ENCODE measurements at places on chromosomes 12 and 14.
A peak's percentile ranks its signal among the peaks of the same experiment; 100 is the strongest.

DNA sequence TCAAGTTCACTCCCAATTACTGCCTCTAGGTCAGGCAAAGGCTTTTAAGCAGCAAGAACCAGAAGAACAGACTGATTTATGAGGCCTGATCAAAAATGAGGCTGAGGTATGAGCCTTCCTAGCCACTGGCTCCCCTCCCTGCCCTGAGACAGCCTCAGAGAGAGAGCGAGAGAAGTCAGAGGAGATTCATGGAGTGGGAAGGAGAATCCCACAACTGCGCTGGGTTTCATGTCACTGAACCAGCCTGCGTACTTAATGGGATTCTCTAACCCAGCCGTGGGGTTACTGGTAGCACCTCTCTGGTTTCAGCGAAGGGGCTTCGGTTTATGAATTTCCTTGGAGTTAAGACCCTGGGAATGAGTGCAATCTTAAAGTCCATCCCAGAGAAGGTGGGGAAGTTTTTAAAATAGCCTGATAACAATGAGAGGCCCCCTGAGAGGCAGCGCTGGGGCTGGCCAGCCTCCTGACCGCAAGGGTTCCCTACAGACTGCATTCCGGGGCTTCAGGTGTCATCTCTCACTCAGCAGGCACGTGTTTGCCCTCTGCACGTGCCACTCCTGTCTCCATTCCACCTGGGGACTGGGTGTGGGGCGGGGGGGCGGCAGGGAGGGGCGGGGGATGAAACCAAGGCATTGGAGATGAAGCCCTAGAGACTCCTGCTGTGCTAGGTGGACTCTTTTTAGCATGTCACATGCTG, 6.1 kb upstream of the GPRC5A start:
- no peak for DNase-seq

GRCh38 chr14:56900726-56901125, 90.4 kb upstream of the OTX2 start:
- DNase-seq: no peak

DNA sequence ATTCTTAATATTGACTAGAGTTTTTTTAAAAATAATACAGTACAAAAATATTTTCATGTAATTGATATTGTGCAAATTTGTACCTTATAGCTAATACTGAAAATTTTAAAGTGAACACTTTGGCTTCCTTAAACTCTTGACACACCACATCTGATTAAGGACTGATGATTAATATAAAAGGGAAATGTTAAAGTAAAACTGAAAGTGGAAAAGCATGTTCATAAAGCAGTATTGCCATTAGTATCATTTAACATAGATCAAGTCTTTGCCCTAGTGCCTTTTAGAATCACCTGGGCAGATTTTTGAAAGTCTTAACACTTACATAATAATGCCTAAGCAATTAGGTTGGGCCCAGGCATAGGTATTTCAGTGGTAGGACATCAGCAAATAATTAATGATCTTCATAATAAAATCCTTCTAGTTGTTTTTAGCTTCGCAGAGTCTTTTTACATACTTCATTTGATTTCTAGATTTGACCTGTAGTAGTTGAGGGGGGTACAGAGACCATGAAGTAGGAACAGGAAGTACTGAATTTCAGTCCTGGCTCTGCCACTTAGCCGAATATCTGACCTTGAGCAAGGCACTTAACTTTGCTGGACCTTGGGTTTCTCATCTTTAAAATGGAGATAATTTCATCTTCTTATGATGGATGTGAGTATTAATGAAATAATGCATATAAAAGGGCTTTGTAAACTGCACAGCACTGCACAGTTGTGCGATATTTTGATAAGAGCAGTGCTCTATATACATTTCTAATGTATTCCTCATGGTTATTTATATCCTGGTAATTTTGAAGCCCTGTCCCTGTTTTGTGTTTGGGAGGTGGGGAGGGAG, 43.7 kb downstream of the MARK3 start:
- DNase-seq: no peak

DNA sequence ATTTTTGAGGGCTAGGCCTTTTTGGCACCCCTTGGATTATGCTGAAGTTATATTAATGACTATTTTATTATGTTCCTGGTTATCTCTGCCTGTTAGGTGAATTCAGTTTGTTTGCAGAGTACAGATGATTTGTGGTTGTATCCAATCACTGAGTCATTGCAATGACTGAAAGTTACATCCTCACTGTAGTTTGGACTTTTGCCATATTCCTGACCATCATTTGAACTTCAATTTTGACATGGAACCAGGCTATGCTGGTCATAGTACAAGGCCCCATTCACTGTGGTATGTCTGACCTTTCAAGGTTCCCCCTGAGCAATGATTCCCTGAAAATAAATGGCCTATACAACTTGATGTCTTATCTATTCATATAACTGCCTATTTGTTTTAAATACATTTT, 621.0 kb downstream of the CCER1 start:
- peak; percentile 4 for DNase-seq

GRCh38 chr14:57502586-57503254, 9.1 kb upstream of the CCDC198 start:
- no peak for DNase-seq

DNA sequence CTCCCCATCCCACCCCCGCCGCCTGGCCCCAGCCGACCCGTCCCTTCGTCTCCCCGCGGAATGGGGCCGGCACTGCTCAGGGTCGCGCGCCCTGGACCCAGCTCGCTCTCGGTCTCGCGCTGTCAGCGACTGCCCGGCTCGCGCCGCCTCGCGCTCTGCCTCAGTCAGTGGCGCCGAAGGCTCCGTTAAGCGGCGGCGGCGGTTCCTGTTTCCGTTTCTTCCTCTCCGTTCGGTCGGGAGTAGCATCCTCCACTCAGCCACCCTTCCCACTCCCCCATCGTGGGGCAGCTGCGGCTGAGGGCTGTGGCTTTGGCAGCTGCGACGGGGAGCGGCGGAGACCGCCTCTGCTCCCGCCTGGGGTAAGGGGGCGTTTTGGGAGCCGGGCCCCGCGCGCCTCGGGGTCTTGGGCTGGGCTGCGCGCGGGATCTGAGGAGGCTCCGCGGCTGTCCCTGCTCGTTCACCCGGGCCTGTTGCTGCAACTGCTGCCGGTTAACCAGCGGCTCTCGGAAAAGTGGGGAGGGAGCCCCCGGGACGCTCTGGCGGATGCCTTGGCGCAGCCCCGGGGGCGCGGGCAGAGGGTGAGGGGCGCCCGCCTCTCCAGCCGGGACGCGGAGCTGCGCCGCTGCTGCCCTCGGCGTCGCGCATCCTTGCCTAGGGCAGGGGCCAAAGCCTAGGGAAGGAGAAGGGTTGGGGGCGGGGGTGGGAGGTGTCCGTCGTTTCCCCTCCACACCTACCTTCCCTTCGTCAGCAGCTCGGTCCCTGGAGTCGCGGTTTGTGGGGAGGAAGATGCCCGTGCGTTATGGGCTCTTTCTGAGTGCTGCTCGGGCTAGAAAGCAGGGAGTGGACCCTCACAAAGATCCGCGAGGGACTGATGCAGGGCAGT, 567 bp downstream of the FUT8 start:
- peak; percentile 74 for DNase-seq

DNA sequence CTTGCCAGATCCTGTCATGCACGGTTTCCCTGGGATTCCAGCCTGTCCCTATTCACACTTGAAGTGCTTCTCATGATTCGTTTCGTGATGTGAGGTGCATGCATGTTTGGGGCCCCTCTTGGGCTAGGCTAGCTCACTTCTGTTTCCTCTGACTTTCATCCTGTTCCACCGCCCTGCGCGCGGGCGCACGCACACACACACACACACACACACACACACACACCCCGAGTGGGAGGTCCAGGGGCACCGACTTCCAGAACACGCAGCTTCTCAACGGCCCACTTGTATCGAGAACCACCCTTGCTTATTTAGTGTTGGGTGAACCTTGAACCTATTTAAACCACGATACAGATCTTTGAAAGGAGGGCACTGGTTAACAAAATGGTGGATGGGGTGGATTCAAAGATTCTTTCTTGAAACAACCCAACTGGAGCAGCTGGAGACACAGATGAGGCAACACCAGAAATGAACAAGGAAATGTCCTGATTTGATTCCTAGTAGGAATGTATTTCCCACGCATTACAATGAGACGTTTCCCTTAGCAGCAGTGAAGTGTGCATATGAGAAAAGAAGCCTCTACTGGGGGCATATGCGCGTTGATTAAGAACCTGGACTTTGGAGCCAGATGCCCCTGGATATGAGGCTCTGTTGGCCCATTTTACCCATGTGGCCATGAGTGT, 16.3 kb downstream of the ELK3 start:
- no peak for DNase-seq

DNA sequence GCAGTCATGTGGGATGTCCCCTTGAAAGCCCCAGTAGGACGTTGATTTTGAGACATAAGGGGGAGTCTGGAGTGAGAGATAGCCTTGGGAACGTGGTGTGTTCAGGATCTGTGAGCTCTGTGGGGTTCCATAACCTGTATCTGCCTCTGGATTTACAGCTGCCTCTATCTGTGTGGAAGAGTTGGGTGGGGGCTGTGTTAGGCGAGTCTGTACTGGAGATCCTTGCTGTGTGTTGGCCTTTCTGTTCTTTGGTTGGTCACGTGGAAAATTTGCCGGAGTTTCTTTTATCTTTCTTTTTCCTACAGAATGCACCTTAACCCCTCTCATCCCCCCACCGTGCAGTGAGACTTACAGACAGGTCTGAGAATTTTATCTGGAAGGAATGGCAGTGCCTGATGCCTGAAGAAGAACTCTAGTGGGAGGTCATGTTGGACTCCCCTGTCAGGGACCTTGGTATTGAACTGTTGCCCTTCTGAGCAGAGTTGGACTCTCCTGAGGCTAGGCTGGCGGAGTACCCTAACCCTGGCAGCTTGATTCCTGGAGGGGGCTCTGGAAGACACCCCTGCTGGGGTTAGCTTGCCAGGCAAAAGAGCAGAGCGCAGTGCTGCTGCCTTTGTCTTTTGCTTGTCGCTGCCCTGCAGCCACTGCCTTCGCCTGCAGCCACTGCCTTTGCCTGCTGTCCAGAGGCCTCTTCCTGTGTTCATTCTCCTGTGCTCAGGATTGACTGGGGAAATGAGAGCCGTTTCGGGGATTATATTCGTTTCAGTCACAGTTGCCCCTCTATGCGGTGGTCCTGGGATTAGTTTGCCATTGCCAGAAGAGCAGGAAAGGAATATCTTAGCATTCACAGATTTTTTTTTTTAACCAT, 34.1 kb downstream of the ZNF664 start:
- DNase-seq: no peak

GRCh38 chr12:27542628-27543027, 18.6 kb downstream of the PPFIBP1 start:
- DNase-seq: no peak

DNA sequence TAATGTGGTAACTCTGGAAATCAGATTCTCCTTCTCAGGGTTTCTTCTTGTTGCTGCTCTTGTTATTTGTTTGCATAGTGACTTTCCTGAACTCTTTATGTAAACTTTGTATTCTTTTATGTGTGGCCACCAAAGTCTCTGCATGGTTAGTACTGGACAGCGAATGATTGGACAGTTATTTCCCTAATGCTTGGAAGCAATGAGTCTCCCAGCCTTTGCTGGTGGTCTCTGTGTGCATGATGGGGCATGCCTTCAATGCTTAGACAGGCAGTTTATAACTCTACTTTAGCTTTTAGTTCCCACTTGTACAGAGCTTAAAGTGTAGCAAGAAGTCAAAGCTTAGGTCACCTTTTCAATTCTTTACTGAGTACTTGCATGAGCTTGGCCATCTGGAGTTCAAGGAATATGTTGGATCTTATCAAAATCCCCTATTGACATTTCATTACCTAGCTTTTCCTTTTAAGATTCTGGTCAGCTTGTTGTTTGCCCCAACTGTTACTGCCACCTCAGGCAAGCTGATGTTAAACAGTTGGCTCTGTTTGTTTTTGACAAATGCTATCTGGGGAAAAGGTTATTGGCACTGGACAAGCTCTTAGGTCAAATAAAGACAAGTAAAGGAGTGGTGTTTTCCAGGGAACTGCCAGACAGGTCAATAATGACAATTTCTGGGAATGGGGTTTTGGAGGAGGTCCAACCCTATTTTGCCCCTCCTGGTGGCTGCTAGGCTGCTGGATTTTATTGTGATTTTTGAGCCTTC, 12.3 kb downstream of the CCDC91 start:
- no peak for DNase-seq

DNA sequence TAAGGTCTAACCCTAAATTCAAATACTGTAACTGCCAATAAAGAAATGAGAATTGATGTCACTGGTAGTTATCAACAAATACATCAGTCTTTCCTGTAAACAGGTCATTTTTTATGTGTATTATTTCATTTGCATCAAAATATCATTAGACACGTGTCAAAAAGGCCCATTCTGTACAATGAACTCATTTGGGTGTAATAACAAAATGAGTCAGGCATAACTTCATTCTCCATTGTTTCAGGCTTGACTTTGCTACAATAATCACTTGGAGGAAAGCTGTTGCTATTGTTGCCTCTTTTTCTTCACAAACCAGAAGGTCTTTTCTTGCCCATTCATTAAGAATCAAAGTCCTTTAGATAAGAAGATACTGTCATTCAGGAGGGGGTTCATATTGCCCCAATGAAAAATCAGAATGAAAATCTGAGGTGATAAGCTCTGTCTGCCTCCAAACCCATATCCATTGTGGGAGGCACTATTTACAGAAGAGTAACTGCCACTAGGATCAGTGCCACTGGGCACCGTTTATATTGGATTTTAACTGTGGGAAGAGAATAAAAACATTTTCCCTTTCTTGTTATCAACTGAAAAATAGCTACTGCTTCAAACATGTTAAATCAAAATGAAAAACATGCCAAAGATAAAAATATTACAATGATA, 10.1 kb downstream of the ENTPD5 start:
- no peak for DNase-seq

GRCh38 chr12:100266585-100266834, 369 bp downstream of the DEPDC4 start:
- DNase-seq: peak; percentile 84

DNA sequence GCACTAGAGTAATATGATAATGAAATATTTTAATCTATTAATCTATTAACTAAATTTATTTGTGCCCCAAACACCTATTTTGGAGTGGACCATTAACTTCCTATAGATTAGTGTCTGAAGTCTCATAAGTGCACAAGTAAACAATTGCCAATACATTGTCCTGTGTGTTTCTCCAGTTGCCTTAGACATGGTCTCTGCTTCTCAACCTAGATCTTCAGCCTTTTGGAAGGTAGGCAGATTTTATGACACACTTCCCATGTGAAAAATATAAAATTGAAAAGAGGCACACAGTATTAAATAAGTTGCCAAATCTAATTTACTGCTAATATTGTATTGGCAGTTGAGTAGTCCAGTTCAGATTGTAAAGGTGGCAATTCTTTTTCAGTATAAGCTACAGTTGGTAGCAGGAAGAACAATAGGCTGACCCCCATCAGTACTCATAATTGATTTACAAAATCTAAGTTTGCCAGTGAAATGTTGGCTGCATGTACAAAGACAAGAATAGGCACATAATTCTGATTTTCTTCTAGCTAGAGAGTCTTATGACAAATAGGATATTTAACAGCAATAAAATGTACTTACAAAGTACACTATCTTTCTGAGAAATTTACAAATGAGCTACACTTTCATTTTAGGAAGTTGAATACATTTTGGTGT, 10.8 kb downstream of the A2M start:
- no peak for DNase-seq

Measured in RKO (cell line).